ENCODE measurements at places on chromosomes 2 and 18.

- DNase-seq, result no peak
These were observed 18.2 kb upstream of the SP5 start for GRCh38 chr2:170696948-170697347.

- DNase-seq, result no peak
These were observed 42.4 kb upstream of the LIMS1 start for GRCh38 chr2:108491848-108492247.

GRCh38 chr18:49249521-49249920 lies 210.9 kb downstream of the DYM start:
- DNase-seq, result no peak

DNA sequence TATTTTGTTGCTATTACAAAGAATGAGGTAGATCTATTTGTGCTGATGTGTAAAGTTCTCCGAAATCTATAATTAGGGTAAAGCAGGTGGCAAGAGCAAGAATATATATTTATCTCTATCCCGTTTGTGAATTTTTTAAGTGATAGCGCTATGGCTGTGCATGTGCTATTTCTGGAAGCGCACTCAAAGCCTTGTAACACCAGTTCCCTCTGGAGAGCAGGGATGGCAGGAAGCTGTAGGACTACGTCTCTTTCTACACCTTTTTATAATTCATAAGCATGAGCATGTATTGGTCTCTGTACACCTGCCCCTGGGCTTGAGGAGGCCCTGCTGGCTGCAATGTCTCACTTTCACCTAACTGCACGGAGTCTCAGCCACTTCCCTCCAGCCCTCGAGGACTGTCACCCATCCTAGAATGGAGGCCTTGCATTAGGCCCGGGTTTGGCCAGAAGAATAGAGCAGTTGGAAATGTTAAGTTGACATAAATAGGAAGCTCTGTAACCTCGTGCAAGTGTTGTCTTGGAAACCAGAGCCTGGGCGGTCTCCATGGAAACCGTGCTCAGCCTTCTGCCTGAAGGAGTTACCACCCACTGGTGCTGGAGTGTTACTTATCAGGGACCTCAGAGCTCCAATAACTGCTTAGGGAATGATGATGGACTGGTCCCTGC lies 20.9 kb downstream of the ITM2C start:
- DNase-seq, result no peak

GRCh38 chr2:241953324-241953928 lies 83.9 kb downstream of the RTP5 start:
- DNase-seq, result no peak

DNA sequence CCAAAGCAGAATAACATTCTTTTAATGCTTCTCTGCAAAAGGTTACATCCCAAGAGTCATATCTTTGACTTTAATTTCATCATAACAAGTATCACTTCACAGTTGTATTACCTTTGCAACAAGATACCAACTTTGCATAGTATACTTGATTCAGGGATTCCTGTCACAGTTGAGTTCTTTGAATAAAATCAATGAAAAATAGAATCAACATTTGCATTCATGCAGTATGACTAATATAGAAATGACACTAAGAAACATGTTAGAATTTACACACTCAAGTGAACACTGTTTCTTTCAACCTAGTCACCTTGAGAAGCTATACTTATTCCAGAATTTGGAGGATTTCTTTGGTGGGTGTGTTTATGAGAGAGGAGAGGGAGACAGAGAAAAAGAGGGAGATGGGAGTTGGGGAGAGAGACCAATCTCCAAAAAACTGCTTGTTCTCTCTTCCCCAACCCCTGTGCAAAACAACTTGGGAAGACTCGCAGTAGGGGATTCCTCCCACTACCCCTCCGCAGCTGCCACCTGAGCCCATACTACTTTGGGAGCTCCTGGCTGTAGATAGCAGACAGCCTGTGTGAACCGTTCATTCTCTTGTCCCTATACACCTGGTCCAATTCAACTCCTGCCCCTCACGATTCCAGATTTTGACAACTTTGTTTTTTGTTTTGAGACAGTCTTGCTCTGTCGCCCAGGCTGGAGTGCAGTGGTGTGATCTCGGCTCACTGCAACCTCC lies 57.7 kb downstream of the PELI1 start:
- no peak for DNase-seq

DNA sequence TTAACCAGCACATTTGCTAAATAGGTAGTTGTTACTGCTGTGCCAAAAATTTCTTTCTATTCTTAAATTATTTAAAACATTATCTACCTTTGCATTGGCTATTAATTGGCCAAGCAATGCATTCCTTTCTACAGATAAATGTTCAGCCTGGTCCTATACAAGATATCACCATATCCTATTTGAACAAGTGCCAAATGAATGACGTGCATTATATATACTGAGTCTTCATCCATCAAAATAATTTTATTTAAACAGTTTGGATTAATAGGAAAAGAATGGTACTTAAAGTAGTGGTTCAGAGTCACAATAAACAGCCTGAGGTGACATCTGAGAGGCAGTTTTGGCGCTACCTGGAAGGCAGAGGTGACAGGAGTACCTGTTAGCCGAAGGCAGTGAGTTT lies 230.1 kb upstream of the EPAS1 start:
- no peak for DNase-seq

- DNase-seq, result no peak
These were observed 411 bp downstream of the NARS1 start for GRCh38 chr18:57621246-57621604.

GRCh38 chr18:31050635-31051034 lies 8.1 kb upstream of the DSC3 start:
- DNase-seq, result no peak

GRCh38 chr2:100017633-100018032 lies 124.8 kb downstream of the AFF3 start:
- no peak for DNase-seq

- peak; percentile 95 for DNase-seq
These were observed at the start of gene RFX8 for GRCh38 chr2:101474731-101475384. TSS of gene RFX8 (minus strand) at chr2:101475112. CDS start at chr2:101466848, 8,264 bp downstream.

GRCh38 chr2:126785236-126785635 lies 113.5 kb upstream of the TEX51 start:
- DNase-seq, result no peak

DNA sequence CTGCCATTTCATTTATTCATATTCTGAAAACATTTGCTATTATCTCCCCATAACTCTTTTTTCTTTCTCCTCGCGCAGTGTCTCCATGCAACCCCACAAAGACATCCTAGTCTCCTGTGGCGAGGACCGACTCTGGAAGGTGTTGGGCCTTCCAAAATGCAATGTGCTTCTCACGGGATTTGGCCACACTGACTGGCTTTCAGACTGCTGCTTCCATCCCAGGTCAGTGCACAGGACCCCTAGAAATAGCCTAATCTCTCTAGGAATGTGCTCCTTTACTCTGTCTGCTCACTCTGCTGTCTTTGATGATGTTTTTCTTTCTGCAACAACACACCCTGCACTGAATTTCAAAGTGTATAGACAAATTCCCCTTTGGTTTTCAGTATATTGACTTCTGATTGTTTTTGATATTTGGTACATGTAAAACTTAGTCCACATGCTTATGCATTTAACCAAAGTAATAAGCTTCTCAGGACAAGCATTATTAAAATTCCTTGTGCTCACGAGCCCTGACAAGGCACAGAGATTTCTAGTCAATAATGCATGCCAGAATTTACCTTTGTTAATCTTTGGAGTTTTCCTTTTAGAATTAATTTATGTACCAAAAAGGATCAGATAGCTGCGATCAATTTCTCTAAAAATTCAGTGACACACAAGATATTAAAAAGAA lies 548.3 kb upstream of the VWC2L start:
- no peak for DNase-seq

DNA sequence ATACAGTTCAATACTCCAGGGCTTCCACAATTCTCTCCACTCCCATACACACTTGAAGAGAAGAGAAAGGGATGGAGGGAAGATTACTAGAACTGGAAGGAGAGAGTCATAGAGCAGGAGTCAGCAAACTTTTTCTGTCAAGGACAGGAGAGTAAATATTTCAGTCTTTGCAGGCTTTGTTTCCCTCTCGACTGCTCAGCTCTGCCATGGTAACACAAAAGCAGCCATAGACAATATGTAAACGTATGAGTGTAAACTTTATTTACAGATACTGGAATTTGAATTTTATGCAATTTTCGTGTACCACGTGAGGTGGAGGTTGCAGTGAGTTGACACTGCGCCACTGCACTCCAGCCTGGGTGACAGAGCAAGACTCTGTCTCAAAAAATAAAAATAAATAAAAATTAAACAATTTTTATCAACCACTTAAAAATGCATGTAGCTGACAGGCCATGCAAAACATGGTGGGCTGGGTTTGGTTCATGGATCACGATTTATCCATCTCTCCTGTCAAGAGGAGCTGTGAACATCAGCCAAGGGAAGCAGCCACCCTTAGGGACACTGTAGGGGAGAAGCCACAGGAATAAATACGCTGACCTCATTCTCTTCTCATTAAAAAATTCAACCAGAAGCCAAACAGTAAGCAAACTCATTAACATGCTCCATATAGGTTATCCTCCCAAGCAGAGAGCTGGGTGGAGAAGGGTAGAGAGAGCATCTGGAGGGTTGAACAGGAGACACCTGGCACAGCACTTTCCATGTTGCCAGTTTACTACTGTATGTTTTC lies 266.4 kb upstream of the FN1 start:
- DNase-seq, result no peak

GRCh38 chr18:47113796-47114540 lies 36.3 kb downstream of the HDHD2 start:
- DNase-seq, result no peak

DNA sequence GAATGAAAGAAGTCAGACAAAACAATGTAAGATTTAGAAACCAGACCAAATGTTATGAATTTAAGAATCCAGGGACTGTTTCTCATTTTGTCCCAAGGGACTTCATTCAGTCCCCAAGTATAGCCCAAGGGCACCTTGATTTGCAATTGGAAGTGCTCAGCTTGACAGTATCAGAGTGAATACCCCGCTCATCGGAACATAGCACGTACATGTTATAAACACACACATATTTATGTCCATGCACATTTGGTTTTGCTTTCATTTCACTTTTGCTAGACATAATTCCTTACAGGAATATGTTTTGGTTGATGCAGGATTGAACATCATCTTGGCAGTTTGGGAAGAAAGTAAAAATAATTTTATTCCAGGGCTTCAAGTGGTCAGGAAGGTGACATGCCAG lies 100.2 kb downstream of the PID1 start:
- DNase-seq, result no peak

DNA sequence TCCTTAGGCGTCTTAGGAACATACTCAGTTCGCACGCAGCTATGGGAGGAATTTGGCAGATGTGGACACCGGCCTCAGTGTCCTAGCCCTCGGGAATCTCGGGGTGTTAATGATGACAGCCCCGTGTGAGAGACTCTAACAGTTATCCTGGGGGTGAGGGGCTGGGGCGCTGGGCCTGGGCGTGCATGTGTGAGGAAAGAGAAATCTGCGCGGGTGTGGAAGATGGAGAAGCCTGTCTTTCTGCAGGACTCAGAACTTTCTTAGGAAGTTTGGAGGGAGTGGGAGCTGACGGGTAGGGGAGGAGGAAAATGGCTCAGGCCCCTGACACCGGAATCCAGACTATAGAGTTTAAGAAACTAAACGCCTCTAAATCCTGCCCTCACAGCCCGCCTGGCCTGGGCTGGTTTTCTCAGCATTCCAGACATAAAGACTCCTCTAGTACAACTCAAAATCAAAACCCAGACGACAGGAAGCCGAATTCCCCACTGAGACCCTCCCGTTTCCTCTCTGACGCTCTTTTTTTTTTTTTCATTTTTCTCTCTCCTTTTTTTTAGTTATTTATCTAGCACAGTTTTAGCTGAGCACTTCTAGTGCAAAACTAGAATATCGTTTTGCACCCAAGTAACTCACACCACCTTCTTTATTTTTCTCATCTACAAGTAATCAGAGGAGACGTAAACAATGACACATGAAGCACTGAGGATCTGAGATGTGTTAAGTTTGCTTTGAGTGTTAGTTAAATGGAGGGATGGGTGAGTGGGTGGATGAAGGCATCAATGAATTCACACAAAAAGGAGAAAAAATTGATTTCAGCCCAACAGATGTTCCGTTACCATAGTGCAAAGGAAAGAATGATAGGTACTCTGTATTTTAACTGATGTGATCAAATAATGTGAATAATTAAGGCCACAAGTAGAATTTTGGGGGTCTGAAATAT lies 1.2 kb upstream of the HAAO start:
- no peak for DNase-seq

DNA sequence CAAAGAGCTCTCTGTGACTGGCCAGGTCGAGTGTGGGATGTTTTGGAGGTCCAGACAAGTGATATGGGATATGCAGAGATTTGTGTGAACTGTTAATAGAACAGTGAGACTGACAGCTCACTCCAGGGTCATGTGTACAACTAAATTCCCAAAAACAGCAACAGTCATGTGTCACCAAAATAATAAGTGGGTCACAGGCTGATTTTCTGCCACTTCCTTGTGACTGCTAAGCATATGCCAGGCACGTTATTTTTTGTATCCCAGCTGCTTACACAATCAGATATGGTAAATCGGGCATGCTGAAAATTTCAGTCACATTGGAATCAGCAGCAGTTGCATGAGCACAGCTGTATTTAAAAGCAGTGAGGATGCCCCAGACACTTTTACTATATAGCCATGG lies 198.7 kb downstream of the PTGR3 start:
- DNase-seq, result no peak

GRCh38 chr2:147441182-147441581 lies 403.6 kb upstream of the ACVR2A start:
- no peak for DNase-seq

GRCh38 chr2:38524580-38524979 lies 78.1 kb downstream of the HNRNPLL start:
- no peak for DNase-seq

- DNase-seq, result no peak
These were observed 107.4 kb downstream of the COBLL1 start for GRCh38 chr2:164734196-164734595.

DNA sequence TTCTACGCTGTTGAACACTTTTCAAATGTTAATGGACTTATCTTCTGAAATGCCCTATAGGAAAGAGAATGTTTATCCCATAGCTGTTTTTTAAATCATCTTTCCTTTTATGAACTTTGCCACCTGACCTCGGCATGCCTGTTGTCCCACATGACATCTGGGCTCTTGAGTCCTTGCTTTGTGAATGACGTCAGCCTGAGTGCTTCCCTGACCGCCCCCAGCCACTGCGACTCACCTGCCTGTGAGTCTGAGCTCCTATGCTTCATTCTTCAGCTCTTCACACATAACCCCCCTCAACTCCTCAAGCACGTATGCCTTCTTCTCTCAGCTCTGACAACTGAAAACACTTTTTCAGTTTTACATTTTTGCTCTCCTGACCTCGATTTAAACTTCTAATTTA lies 166.8 kb downstream of the DCDC2C start:
- peak; percentile 14 for DNase-seq

GRCh38 chr2:44689516-44689915 lies 252.0 kb upstream of the SIX3 start:
- no peak for DNase-seq

GRCh38 chr2:233831011-233831721 lies 23.2 kb downstream of the HJURP start:
- DNase-seq, result no peak
